ENCODE measurements at places on chromosomes 1 and 21.

- no peak for DNase-seq
These were observed 15.7 kb upstream of the EPHA2 start for GRCh38 chr1:16171314-16172151.

GRCh38 chr1:14561014-14561693, 37.3 kb upstream of the KAZN start:
- DNase-seq: no peak

DNA sequence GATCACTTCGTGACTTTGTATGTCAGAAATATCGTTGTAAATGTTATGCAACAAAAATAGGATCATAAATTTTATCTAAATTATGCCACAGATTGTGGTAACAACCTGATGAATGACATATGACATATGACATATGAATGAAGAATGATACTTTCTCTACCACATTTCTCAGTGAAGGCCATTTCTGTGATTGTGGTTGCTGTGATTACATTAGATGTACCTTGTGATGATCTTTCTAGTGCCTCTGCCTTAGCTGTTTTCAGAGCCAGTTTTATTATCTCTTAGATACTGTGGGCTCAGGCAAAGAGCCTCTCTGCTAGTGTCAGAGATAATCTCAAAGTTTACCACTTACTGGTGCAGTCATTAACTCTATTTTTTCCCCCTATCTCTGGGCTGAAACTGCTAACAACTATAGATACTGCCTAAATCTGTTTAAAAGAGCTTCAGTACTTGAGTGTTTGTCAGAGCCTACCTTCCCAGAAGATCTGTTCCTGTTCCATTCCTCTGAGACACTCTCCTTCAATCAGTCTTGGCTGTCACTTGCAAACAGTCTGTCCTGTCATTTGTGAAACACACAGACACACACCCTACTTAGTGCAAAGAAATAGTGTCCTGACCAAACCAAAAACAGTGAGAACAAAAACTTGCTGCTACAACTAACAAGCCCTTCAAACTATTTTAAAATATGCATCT, 55.5 kb downstream of the HMCN1 start:
- DNase-seq: no peak

- DNase-seq: no peak
These were observed 197.3 kb downstream of the MATN1 start for GRCh38 chr1:30525971-30526651.

DNA sequence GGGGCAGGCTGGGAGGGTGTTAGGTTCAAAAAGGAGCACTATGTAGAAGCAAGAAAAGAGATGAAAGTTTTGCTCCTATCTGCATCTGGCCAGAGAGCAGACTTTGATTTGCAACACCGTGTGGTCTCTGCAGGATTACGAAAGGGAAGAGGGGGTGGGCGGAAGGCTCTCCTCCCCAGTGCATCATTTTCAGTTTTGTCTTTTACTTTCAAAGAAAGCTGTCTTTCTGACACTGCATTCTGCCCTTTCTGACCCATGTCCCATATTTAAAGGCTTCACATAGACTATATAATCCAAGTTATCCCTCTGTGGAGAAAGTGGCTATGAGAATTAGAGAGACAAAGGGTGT, 126.5 kb downstream of the RHOU start:
- no peak for DNase-seq

DNA sequence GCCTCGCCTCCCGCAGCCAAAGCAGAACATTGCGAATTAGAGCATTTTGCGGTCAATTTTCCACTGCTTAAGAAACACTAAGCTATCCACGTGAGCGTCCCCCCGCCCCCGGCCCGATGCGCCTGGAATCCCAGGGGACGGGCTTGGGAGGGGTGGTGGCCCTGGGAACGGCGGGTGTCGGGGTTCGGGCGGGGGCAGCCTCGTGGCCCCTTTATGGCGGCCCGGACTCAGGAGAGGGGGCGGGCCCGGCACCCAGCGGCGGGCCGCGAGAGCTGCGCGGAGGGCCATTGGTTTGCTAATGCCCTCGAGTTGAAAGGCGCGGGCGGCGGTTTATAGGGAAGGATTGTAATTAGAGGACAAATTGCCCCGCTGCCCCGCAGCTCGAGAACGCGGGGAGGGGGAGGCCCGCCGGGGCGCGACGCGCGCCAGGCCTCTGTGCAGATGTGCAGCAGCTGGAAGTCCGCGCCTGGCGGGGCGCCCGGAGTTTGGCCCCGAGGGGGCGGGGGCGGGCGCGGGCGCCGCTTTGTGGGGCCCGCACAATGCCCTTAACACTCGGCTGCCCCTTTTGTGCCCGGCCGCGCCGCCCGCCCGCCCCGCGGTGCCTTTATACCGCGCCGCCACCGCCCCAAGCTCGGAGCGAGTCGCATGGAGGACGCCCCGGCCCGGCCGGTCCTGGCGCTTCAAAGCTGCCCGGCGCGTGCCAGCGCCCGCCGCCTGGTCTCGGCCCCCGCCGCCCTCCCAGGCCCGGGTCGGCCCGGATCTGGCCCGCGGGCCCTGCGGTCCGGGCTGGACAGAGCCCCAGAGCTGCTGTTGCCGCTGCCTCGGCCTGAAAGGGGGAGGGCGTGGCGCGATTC, 1.9 kb upstream of the HES3 start:
- DNase-seq: no peak

DNA sequence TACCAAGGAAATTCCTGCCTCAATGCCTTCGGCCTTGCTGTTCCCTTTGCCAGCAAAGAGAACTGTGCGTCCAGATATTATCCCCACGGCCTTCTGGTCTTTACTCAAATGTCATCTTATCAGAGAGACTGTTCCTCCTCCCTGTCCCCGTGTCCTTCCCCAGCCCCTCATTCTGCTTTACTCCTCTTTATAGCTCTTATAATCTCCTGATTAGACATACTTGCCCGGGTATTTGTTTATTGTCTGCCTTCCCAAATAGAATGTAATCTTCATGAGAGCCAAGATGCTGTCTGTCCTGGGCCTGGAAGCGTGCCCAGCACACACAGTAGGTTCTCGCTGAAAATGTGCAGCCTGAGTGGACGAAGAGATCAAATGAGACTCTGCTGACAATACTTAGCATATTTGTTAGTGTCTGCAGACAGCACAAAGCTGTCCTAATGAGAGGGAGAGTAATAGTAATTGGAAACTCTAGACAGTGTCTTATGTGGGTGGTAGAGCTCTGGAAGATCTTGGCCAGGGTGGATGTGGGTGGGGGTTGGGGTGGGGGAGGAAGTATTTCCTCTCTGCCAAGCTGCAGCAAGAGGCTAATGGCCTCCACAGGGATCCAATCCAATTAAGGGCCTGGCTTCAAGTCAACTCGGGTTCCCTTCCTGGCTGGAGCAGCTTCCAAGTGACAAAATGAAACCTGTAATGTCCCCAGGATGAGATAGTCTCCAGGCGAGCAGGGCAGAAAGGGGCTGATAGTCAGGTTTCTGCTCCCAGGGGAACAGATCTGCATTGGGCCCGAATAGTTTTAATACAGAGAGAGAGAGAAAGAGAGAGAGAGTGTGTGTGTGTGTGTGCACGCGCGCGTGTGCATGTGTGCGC, 9.5 kb upstream of the CLIC4 start:
- DNase-seq: no peak

- DNase-seq: no peak
These were observed at the start of gene HUNK for GRCh38 chr21:31872452-31873274. Gene HUNK (plus strand): TSS chr21:31873020. CDS start chr21:31873675, 655 bp downstream.

DNA sequence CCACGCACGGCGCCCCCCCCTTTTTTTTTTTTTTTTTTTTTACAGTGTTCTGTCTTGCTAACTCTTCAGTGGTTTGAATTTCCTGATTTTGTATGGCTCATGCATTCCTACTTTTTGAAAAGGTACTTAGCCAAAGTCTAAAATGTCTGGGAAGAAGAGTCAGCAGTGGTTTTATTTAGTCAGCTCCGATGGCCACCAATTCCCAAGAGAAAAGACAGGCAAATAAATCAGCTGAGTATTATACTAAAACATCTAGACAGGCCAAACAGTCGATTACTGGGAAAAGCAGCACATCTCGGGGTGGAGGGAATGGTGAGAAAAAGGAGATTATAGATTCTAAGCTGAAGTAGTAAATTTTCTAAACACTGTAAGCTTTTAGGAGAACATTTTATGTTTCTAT, 192.5 kb upstream of the ZRANB2 start:
- DNase-seq: no peak

- DNase-seq: no peak
These were observed 18.9 kb downstream of the ANGPTL7 start for GRCh38 chr1:11207898-11208611.

- no peak for DNase-seq
These were observed 221.3 kb downstream of the PBX1 start for GRCh38 chr1:164780111-164780812.

- no peak for DNase-seq
These were observed 45.2 kb downstream of the H3-3A start for GRCh38 chr1:226107471-226108460.
